ENCODE measurements at places on chromosomes 3 and 15.
A peak's percentile ranks its signal among the peaks of the same experiment; 100 is the strongest.

- DNase-seq = no peak
Observed at GRCh38 chr15:31300208-31300661, 26.4 kb upstream of the KLF13 start.

- DNase-seq = no peak
Observed at GRCh38 chr3:127151992-127152650, 40.8 kb upstream of the PRR23E start.

DNA sequence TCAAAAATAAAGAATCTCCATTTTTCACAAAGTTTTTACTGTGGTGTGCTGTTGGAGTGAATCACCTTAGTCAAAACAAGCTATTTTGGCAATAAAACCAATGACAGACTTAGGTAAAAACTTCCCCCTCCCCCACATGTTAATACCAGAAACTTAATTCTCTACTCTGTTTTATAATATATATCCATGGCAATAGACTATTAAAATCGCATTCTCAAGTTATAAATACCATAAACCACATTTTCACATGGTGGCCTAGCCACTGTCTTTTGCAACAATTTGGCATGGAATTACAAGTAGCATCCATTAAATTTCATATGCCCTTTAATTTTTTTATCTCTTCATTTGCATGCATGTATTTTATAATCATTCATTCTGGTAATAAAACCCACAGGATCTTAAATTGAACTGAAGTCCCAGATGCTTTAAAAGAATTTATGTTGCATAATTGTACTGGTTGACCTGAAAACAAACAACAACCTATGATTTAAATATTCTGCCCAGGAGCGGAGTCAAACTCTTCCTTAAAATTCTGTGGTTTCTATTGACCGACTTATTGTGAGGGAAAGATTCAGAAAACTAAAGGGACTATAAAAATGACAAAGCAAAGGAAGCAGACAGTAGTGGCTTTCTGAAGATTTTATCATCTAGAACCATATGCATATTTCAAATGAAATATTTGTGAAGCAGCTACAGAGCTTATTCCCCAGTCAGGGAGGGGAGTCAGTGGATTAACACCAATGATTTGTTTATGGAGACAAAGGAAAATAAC, 229.0 kb upstream of the TBL1XR1 start:
- no peak for DNase-seq

GRCh38 chr3:14548321-14548729, 8.2 kb upstream of the GRIP2 start:
- DNase-seq = peak; percentile 34

- DNase-seq = no peak
Observed at GRCh38 chr3:81003008-81003645, 758.3 kb downstream of the GBE1 start.

GRCh38 chr15:80590761-80591355, 104.3 kb upstream of the ABHD17C start:
- no peak for DNase-seq

DNA sequence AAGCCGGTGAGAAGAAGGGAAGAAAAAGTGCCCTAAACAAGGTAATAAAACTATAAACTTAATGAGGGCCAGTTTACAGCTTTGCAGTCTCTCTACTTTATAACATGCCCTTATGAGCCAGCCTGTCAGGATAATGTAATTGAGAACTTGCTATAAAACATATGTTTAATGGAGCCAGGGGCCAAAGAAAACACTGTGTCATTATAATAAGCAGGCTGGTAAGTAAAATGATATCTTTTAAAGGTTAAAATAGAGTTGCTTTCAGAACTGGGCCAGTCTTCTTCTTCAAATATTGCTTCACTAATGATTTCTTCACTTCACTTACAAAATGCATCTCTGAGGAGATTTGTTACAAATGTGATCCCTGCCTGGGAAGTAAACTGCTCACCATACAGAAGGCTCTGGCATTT, 192.5 kb downstream of the SHOX2 start:
- no peak for DNase-seq

DNA sequence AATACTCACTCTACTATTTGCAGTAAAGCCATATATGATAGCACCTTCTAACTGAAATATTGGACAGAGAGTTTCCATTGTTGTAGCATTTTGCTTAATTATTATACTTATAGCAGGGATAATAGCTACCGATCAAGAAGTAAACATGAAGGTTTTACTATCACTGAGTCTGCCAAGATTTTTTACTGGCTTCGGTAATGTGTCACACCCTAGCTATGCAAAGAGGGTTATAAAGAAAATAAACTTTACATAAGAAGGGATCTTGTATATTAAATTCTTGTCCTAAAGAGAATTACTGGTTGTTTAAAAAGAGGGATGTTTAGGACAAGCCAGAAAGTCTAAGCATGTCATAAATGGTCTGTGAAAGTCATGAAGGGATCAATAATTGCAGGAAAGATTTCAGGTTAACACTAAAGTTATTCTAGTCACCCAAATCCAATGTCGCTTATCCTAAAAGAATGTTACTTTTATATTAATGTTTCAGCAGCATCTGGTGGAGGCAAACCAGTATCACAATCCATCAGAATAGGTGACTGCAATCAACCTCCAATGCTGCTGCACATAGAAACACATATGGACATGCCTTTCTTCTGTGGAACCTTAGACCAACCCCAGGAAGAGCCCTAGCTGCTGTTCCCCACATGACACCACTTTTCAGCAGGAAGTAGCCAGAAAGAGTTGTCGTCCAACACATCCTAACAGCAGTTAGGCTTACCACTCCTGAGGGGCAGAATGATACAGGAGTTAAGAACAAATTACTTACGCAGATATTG, 62.7 kb upstream of the GK5 start:
- DNase-seq = no peak

- DNase-seq = no peak
Observed at GRCh38 chr3:131216330-131216729, 165.2 kb upstream of the NUDT16 start.

DNA sequence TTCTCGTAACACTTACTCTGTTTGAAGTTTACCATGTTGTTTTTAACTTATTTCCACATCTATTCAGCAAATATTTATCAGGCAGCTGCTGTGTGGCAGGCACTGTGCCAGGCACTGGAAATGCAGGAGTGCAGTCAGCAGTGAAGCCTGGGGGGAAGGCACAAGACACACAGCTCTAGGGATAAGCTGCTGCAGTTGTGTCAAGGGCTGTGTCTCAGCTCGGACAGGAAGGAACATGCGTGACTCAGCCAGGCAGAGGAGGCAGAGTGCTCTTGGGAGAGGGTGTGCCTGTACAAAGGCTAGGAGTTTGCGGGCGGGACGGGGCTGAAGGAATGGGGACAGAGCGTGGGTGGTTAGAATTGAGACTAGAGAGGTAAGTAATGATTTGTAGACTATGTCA, 24.7 kb downstream of the LYSMD4 start:
- no peak for DNase-seq

GRCh38 chr15:81400640-81401236, 26.7 kb upstream of the TMC3 start:
- DNase-seq = no peak

DNA sequence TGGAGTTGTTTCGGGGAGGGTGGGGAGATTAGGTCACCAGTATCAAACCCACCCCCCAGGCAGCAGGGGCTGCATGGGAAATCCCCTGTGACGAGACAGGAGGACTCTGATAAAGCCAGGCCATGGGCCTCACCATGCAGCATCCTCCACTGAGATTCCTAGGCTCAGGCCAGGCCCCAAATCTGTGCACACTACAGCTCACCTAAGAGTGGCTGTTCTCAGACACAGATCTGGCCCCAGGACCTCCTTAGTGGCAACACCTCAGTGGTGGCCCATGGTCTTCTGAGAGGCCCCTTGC, 29.0 kb downstream of the PXYLP1 start:
- DNase-seq = no peak

DNA sequence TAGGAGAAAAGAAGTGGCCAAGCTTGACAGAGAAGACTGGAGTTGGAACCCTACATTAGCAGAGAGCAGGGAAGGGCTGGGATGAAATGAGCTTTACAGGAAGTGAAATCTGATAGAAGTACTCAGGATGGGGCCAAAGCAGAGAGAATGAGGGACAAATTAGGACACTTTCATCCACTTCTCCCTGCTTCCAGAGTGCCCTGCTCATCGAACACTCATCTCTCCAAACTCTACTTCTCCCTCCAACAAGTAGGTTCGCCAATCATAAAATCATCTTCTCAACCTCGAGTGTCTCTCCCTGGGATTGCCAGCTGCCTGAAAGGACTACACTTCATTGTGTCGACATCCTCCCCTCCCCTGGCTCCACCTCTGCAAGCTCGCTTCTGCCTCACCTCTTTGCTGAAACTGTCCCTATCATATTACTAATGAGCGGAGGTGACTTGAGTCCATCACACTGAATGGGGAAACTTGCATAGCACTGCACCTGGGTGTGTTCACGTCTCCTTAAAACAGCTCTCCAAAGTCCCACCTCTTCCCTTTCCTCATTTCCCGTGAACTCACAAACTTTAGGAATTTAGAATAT, 365.8 kb downstream of the FOXP1 start:
- DNase-seq = no peak

DNA sequence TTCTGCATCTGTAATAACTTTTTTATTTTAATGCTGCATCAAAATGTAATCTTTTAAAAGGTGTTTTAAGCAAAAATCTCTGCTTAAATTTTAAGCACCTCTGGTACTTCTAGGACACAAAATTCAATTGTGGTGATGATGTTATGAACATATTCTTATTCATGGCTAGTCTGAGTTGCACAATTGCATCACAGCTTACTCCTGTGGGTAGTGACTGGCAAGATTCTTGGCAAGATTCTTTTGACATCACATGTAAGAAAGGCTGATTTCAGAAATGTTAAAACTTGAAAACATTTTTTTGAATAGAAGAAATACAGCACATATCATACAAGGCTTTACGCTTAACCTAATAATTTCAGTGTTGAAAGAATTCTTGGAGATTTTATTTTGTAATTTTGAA, 35.7 kb downstream of the IQCH start:
- DNase-seq = no peak

DNA sequence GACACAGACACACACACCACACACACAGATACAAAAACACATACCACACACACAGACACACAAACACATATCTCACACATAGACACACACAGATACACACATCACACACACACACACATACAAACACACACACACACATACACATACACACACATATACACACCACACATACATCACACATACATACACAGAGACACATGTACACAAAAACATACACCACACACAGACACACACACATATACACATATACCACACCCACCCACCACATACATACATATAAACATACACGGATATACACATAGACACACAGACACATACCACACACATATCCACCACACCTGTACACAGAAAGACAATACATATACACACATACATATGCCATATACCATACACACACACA, 66.7 kb downstream of the RASGRF1 start:
- DNase-seq = no peak

DNA sequence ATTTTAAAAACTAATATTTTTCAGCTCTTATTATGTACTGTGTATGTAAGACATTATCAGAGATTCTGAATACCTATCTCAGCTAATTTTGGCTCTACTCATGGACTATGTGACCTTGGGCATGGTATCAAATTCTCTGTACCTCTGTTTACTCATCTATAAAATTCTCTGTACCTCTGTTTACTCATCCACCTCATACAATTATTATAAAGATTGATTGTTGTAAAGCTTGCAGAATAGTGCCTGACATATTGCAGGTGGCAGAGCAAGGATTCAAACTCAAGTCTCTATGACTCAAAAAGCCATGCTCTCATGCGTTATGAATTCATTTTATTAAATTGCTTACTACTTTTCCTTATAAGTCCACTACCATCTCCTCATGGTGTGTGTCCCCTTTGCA, 151.9 kb upstream of the ARL6 start:
- no peak for DNase-seq

GRCh38 chr3:100480081-100480480, 12.3 kb upstream of the TMEM45A start:
- DNase-seq = no peak

- DNase-seq = no peak
Observed at GRCh38 chr15:65651831-65652749, 30.4 kb downstream of the SLC24A1 start.

DNA sequence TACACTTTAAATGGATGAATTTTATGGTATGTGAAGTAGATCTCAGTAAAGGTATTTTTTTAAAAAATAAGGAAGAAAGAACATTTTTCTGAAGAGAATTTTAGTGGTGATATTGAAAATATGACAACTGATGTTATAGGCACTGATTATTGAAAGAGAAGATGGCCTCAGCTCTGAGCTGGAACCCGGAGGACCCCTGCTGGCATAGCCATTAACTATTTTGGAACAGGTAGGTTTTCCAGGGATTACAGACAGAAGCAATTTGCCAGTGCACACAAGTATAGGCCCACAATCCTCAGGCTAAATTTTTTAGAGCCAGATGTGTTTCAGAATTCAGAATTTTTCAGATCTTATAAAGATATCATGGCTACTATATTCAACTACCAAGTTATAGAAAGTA, 315.9 kb upstream of the GPR149 start:
- DNase-seq = no peak

- DNase-seq = no peak
Observed at GRCh38 chr3:195150181-195151118, 120.5 kb downstream of the XXYLT1 start.

- no peak for DNase-seq
Observed at GRCh38 chr3:32110233-32110760, 3.9 kb downstream of the GPD1L start.

GRCh38 chr15:27479296-27480140, 508.5 kb downstream of the GABRG3 start:
- DNase-seq = no peak

DNA sequence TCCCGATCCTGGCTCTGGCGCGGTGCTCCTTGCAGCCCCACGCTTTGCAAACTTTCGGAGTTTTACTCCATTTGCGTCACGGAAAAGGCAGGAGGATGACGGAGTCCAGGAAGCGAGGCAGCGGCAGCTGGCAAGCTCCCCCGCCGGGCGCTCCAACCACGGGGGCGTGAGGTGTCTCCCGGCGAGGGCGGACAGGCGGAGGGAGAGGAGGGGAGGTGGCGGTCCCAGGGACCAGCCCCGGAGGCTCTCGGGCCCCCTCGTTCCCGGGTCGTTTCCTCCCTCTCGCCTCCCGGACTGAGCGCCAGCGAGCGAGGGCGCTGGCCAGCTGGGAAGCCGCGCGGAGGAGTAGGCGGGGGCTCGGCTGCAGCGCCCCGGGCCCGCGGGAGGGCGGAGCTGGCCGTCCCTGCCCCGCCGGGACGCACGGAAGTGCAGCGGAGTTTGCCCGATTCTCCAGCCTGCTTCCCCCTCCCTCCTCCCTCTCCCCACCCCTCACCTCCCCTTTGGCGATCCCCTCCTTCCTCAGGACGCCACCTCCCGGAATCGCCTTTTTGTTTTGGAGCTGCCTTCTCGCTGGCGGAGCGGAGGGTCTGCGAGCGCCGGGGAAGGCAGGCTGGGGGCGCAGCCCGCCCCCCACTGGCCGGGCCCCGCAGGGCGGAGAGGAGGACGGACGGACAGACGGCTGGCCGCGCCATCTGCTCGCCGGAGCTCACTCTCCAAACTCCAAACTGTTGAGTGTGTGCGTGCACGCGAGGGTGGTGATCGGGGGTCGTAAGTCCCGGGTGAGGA, at the start of gene SNX33:
TSS of gene SNX33 (plus strand) at position 543 of the 786 bp plus-strand sequence. CDS start 1,191 bp downstream, outside the sequence.
- peak; percentile 36 for DNase-seq

GRCh38 chr3:26962492-26963360, 340.2 kb downstream of the LRRC3B start:
- DNase-seq = no peak

- DNase-seq = no peak
Observed at GRCh38 chr15:71678191-71678590, 132.2 kb upstream of the NR2E3 start.

GRCh38 chr3:59335338-59335737, 285.5 kb upstream of the CFAP20DC start:
- no peak for DNase-seq
